Cerebellar cortex (tissue), 1 donor: ENCODE measurements at places on chromosomes 7 and 10.

DNA sequence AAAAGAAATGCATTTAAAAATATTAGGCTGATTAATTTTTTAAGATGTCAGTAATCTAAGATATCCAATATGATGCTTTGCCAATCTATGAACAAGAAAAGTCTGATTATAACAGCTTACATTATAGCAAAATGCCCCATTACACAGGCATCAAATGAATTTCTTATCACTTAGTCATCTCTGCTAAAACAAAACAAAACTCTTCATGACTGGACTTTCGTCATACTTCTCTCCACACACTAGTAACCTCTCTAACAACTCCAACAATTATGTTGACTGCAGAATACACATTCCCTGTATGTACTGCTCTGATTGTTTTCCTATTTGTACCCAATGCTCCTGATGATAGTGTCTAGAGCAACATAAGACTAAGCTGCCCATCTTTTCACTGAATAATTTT lies 3.8 kb upstream of the MKI67 start:
- DNase-seq, result no peak

DNA sequence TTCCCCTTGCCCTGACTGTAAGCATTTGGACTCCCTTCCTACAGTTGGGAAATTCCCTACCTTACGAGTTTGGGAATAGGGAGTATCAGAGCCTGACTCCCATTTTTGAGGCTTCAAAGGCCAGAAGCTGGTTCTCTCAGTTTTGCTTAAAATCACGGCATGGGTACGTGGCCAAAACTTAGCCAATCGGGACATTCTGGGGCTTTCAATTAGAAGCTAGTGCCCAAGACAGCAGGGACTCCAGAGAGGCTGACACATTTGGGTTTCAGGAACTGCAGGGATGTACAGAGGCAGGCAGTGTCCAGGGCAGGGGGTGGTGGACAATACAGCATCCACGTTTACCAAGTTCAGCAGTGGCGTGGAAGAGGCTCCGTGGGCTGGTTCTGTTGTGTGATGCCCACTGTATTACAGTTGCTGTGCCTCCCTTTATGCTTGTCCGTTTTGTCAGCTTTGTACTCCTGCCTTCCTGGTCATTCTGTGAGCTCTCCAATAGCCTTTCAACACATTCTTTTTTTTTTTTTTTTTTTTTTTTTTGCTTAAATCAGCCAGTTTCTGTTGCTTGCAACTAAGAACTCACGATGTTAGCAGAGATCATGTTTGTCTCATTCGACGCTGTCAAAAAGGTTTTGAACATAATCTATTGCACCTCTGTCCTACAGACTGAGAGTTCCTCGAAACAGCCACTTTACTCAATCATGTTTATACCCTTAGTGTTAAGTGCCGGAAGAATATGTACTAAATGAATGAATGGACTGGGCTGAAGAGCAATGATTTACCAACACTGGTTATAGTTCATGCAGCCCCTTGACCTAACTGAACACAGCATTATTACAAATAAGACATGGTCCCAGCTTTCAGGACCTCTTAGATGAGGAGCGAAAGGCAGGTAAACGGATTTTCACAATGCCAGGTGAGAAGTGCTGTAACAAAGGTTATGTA lies 1.1 kb downstream of the GGCT start:
- peak; percentile 35 for DNase-seq

DNA sequence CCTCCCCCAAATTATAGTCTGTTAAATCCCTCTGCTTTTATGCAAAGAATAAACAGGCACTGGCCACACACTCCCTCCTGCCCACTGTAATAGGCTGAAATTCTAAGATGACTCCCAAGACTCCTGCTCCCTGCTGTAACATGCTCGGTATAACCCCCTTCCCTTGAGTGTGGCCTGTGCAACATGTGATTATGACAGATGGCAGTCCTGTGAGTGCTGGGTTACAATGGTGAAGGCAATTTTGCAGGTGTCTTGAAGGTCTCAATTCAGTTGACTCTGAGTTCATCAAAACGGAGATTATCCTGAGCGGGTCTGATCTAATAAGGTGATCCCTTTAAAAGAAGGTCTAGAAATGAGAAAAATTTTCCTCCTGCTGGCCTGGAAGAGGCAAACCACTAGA lies 55.9 kb downstream of the CREB3L2 start:
- DNase-seq, result no peak

DNA sequence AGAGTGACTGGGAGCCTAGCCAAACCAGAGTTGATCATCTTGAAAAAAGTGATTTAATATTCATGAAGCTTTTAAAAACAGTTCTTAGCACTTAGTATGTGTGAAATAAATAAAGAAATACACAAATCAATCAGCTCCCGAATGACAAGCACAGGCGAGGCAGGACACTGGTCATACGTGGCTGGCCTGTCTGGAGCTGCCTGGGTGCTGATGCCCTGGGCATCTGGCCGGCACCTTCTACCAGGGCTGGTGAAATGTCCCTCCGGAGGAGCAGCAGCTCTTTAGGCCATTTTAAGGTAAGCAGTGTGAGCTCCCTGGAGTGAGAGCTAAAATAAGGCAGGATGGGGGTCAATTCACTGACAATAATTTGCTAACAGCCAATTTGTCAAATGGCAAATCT lies 23.7 kb downstream of the IL15RA start:
- no peak for DNase-seq

DNA sequence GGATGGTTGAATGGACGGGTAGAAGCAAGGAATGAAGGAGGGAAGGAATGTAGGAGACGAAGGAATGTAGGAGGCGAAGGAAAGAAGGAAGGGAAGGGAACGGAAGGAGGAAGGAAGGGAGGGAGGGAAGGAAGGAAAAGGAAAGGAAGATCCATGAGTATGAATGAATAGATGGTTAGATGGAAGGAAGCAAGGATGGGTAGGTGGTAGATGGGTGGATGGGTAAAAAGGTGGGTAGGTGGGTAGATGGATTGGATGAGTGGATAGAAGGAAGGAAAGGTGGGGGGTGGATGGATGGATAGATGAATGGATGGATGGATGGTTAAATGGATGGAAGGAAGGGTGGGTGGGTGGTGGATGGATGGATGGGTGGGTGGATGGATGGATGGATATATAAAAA lies 77.4 kb downstream of the RGS10 start:
- DNase-seq, result no peak

- DNase-seq, result no peak
Measured at GRCh38 chr7:67786021-67786420, 789.4 kb downstream of the TYW1 start.

GRCh38 chr7:13017881-13018280 lies 330.4 kb downstream of the ARL4A start:
- DNase-seq, result no peak

GRCh38 chr7:4878336-4879335 lies 4.9 kb downstream of the RADIL start:
- peak; percentile 30 for DNase-seq

GRCh38 chr10:6788731-6789130 lies 208.7 kb upstream of the PRKCQ start:
- no peak for DNase-seq

DNA sequence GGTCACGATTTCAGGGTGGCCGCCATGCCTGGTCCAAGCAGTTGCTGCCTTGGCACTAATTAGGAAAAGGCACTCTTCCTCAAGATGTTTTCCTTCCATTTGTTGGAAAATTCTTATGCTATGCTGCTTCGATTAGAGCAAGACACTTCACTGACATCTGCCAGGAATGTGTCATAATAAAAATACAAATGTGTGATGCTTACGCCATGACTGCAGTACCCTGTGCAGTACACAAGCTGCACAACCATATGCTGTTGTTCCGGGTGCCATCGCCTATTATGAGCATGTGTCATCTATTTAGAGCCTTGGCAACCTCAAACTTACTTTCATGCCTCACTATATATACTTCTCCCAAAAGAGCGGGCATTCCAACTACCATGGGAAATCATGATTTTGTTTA lies 14.9 kb upstream of the MPP7 start:
- DNase-seq, result peak; percentile 95

DNA sequence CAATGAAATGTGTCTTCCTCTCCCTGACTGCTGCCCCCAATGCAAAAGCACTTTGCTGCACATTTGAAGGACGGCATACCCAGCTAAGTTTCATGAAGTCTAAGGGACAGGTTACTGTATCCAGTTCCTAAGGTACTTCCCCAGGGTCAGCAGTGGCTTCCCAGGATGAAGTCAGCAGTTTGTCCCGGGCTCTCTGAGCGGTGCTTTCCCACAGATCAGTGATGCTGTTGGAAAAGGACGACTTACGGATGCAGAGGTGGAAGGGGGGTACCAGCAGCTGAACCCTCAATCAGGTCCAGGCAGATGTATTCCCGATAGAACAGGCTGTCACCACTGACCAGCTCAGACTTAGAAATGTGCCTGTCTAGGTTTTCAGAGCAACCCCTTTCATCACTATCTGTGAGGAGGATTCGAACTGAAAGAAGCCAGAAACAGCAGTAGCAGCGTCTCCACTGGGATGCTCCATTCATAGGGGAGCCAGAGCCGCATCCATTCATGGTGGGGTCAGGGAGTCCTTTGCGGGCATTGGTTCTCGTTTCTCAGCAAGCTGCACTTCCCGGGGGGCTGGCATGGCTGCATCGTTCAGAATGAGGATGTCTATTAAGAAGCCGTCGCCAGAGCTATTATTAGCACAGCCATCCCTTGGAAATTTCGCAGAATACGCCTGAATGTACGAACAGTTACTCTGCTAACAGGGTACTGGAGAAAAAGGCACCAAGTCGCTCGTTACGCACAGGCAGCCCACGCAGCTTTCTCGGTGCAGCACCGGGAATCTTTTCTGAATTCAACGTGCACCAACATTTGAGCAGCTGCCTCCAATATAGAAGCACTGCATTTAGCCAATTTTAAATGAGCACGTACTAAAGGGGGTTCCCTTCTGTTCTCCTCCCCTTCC lies 303.7 kb downstream of the PRPF18 start:
- peak; percentile 66 for DNase-seq

DNA sequence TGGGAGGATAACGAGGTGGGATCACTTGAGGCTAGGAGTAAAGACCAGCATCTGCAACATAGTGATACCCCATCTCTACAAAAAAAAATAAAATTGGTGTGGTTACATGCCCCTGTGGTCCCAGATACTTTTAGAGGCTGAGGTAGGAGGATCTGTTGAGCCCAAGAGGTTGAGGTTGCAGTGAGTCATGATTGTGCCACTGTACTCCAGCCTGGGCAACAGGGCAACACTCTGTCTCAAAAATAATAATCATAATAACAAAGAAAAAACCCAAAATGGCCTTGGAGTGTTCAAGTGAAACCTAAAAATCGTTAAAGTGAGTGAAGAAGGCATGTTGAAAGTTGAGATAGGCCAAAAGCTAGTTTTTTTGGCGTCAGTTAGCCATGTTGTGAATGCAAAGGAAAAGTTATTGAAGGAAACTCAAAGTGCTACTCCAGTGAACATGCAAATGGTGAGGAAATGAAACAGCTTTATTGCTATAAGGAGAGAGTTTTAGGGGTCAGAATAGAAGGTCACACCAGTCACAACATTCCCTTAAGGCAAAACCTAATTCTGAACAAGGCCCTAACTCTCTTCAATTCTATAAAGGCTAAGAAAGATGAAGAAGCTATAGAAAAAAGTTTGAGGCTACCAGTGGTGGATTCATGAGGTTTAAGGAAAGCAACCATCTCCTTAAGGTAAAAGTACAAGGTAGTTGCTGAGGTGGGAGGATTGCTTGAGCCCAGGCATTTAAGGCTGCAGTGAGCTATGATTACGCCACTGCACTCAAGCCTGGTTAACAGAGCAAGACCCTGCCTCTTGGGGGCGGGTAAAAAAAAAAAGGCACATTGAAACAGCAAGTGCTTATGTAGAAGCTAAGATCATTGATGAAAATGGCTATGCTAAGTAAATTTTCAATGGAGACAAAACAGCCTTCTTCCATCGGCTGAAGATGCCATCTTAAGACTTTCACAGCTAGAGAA lies 45.4 kb upstream of the STOX1 start:
- DNase-seq, result no peak

DNA sequence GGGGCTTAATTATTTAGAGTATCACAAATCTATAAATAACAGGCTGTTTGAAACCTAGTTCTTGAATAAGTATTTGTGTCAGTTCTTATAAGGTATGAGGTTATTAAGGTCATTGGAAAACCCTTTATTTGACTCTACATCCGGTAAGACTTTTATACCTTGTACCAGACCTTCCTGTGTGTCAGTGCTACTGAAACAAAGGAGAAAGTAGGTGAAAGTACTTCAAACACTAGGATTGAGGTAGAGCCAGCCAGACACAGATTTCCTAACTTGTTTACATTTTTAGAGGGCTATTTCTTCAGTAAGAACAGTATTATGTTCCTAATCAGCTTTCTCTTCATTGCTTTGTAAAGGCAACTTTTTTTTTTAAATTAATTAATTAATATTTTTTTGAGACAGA lies 93.9 kb downstream of the ZNRF2 start:
- DNase-seq, result no peak

DNA sequence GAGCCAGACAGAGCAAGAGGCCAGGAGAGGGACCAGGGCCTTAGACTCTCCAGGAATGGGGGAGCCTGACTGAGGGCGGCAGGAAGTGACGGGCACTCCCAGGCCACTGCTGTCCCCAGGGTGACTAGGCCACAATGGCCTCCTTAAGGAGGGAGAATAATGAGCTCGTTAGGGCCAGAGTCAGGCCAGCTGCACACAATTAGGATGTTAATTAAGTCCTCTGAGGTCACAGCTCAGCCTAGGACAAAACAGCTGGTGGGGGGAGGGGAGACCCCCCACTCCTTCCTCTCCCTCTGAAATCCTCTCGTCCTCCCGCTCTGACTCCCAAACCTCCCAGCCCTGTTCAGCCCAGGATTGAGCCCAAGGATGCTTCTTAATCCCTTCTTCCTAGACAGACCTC lies 143.0 kb downstream of the NEURL1 start:
- no peak for DNase-seq

- DNase-seq, result no peak
Measured at GRCh38 chr10:5419466-5420094, 7.2 kb downstream of the NET1 start.

DNA sequence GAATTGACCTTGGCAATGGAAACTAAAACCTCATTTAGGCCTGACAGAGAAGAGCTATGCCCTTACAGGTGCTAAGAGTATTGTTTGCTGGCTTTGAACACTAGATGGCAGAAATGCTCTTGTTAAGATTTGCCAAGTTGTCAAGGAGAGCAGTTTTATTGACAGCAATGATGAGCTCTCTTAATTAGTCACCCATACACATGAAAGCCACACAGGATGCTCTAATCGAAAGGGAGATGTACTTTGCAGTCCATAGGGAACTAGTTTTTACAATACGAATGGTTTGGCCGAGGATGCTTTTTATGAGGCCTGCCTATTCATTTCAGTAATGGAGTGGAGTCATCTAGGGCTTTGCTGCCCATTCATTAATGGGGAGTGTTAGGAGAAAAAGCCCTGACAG lies 45.4 kb upstream of the MBL2 start:
- peak; percentile 62 for DNase-seq

DNA sequence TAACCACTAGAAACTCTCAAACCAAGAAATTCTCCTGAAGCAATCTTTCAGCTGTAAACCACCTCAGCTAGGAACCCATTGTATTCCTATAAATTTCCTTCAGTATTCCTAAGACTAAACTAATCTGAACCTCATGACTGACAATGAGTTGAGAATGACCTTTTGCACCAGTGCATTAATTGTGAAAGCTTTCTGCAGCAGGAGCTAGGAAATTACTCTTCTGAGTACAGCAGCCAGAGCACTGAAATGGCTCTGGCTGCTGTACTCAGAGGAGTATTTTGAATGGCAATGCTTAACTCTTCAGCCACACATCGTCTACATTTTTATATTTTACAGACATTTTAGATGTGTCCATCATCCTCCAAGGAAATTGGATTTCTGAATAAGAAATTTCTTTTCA lies 109.7 kb downstream of the PCDH15 start:
- DNase-seq, result no peak
